ENCODE measurements at places on chromosomes 12 and 14.

GRCh38 chr14:67646131-67646530, 26.4 kb downstream of the ARG2 start:
- no peak for DNase-seq

DNA sequence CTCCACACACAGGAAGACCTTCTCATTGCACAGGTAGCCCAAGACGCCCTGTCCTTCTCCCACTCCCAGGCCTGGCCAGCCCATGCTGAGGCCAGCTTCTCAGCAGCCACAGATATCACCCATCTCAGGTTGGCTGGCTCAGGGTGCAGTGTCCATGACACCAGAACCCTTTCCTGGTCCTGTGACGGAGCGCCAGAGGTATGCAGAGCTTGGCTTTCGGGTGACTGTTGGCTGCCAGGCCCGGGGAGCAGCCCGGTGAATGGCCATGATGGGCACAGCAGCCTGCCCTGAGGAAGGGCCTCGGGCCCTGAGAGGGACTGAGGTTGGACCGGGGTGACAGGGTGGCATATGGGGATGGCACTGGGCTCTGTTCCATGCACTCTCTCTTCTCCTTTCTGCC, 173.4 kb downstream of the TSPAN9 start:
- DNase-seq = peak; percentile 56

DNA sequence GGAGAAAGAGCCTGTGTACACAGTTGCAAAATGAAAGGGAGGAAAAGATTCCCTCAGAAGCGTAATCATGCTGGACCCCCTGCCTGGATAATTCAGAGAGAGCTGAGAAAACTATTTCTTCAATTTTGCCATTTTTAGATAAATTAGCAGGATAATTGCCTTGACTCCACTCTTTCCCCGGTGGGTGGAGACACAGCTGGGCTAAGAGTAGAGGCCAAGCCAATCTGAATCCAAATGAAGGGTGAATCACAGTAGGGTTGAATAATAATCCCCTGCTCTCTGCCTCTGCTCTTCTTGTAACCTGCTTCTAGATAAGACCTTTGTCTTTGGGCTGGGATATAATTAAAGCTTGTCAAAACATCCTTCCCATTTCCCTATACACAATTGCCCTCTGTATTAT, 150.1 kb downstream of the CAPZA3 start:
- no peak for DNase-seq

DNA sequence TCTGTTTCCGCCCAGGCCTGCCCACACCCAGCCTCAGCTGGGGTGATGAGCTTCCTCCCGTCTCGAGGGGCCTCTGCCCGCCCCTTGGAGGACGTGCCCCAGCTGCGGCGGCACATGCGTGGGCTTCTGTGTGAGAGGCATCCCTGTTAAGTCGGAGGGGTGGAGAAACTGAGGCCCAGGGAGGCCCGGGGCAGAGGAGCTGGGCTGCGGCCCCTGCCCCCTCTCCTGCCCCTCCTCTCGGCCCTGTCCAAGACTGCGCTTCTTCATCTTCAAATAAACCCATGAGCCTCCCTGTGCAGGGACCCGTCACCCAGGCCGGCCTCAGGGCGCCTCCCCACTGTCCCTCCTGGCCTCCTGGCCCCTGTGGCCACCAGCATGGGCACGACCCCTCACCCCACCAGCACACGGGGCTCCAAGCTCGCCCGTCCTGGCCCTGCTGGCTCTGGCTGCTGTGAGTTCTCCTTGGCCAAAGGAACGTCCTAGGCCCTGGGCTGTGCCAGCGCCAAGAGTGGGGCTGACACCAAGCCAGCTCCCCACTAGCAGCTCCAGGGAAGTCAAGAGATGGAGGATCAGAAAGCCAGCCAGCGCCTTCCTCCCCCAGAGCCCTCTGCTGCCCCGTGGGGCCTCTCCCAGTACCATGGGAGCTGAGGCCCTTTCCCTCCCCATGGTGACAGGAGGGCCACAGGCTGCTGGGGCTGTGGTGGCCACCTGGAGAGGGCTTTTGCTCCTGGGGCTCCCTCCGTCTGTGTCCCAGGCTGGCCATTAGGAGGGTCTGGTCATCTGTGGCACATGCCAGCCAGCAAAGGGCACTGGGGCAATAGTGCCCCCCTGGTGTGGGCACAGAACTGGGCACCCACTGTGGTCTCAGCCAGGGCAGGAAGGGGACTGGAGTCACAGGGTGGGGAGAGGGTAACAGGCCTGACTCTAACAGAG, 180.4 kb downstream of the KIF26A start:
- DNase-seq = no peak

- DNase-seq = no peak
Observed at GRCh38 chr12:8452036-8452435, 3.7 kb upstream of the CLEC6A start.

GRCh38 chr14:73759183-73759713, 45.1 kb upstream of the PNMA1 start:
- no peak for DNase-seq

- DNase-seq = no peak
Observed at GRCh38 chr12:3632754-3633153, 120.2 kb downstream of the CRACR2A start.

DNA sequence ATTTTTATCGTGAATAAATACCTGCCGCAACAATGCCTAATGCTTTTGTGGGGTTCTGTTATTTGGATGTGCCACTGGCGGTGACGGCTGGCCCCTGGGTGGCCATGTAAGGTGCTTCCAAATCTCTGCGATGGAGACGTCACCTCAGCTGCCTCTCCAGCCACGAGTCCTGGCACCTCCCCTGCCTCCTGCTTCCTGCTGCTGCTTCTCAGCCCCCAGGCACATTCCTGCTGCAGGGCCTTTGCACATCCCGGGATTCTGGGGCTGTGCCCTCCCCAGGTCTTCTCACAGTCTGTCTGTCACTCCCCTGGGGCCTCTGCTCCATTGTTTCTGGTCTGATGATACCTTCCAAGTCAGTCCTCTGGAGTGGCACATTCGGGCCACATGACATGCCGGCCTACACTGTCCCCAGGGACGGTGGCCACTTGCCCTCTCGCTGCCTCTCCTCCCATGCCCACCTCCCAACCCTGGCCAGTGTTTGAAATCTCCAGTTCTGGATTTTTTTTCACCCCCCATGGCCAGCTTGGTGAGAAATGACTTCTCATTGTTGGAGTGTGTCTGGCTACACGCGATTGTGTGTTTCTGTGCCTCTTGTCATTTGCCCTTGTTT, 151.8 kb downstream of the KIF26A start:
- no peak for DNase-seq

DNA sequence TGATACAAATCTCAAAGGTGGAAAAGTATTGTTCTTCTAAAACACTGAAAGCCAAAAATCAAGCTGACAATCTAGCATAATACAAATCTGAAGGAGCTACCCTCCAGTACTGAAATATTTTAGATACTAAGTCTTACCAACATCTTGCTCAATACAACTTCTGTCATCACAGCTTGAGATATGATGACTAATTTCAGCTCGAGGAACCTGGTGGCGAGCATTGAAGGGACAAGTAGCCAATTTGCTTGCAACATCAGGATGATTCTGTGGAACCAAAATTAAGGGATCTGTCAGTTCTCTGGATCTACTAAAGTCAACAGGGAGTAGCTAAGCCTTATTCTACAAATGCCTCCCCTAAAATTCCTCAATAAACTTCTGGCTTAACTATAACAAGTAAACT, 10.4 kb downstream of the GTSF1 start:
- no peak for DNase-seq

DNA sequence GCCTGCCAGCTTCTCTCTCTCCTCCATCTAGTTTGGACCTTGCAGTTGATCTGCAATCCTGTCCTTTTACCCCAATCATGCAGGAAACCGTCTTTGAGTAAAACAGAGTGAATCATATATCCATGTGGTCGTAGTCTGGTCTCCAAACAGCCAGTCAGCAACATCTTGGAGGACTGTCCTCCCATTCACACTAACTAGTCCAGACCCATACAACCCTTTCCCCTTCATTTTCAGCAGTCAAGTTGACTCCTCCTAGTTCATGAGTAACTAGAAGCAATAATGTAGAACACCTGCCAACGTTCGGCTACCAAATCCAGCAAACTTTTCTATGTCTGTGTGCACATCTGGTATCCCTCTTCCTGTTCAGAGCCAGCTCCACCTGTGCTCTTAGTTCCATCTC, 10.8 kb upstream of the BIN2 start:
- DNase-seq = no peak

- DNase-seq = no peak
Observed at GRCh38 chr12:83132360-83132759, 445.7 kb downstream of the TMTC2 start.

GRCh38 chr14:45253754-45254310, 830 bp upstream of the MIS18BP1 start:
- no peak for DNase-seq

- DNase-seq = no peak
Observed at GRCh38 chr14:52365071-52365470, 51.0 kb downstream of the PTGER2 start.

DNA sequence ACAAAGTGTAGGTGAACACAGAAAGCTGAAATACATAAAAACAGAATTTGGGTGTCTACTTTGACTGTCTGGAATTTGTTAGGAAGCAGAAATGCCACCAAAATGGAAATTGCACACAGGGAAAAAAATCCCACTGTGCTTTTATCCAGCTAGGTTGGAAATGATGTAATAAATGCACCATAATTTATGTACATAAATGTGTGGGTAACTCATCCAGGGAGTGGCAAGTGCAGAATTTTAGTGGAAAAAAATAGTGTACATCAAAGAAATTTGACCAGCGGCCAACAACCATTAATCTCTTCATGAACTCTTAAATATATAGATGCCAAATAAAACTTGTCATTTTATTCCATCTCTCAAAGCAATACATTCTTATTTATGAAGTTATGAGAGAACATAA, 105.6 kb downstream of the LLPH start:
- DNase-seq = no peak

DNA sequence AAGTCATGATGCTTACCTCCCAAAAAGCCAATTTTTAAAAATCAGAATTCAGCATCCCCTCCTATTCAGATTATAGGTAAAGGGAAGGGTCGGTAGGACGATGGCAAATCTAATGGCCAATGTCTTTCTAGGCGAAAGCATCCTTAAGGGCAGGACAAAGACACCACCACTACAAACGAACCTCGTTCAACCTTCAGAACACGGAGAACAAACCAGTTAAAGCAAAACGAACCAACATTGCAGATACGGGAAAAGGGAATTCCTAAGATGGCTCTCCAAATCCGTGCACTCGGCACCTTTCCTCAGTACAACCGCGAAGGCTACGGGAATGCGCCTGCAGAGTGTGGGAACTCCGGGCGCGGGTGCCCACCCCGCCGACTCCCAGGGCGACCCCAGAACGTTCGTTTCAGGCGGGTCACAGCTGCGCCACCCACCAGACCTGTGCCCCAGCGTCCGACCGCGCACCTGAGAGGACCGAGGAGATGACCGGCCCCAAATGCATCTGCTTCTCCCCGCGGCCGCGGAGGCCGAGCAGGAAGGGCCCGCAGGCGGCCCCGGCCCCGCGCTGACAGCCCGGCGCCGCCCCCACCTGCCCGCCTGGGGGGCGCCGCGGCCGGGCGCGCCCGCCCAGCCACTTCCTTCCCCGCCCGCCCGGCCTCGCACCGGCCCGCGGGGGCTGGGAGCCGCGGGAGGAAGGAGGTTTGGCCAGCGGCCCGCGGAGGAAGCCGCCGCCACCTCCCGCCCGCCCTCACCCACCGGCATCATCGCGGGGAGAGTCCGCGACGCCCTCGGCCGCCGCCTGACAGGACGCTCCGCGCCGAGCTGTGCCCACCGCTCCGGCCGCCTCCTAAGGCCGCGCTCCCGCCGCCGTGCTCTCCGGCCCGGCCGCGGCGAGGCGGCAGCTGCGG, 578 bp downstream of the PPP1R13B start:
- DNase-seq = no peak

DNA sequence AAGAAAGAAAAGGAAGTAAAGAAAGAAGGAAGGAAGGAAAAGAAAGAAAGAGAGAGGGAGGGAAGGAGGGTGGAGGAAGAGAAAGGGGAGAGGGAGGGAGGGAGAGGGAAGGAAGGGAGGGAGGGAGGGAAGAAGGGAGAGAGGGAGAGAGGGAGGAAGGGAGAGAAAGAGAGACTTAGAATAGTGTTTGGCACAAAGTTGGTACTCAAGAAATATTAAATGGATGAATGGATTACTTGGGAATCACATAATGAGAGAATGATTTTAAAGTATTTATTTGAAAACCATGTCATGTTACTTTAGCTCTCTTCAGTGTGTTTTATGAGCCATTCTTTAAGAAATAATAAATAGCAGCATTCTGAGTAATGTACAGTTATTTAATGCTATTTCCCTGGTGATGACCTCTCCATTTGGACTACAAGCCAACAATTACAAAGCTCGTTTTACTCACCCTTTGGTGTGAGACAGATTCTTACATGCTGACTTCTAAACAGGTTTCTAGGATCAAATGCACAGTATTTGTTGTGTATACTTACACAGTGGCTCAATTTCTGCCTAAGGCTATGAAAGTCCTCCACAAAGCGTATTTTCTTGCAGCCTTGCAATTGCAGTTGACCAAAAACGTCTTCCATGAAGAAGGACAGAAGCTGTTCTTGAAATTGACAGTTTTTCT, 861 bp downstream of the IL26 start:
- DNase-seq = no peak

- no peak for DNase-seq
Observed at GRCh38 chr12:105803292-105803691, 335.5 kb downstream of the NUAK1 start.

- DNase-seq = no peak
Observed at GRCh38 chr14:24256960-24257359, 6.0 kb downstream of the TGM1 start.

DNA sequence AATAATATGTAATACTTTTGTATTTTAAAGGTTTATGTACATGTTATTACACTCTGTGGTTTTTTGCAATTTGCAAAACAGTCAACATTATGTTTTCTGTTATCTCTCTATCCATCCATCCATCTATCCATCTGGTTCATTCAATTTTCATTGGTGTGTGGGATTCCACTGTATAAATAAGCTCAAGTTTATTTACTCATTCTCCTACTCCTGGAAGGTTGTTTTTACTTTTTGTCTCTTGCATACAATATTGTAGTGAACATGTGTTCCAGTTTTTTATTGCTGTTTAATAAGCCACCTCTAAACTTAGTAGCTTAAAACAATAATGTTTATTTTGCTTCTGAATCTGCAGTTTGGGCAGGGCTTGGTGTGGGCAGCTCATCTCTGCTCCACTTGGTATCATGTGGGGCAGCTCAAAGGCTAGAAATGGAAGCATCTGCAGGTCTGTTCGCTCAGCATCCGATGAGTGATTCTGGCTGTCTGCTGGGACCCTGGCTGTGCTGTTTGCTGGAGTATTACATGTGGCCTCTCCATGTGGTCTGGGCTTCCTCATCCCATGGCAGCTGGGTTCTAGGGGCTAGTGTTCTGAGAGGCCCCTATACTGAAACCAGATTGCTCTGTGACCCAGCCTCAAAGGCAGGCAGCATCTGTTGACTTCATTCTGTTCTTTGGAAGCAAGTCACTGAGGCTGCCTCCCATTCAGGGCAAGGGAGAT, 98.8 kb downstream of the SLC25A47 start:
- DNase-seq = no peak

DNA sequence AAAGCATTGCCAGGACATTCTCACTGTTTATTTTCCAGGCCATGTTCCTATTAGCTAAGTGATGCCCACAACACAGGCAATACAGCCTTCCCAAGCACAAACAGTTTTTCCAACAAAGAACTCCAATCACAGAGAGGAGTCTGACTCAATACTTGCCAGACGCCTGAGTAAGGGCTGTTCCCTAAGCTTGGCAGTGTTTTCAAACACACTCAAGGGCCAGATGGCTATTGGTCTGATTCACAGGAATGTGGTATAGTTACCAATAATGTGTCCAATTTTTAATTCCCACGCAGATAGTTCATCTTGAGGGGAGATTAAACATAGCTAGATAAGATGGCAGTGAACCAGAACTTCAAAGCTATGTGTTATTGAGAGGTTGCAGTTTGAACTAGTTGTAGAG, 381.0 kb downstream of the SNAPC1 start:
- no peak for DNase-seq

All from thoracic aorta (tissue), 2 donors.